ENCODE measurements at places on chromosomes 6 and 20. TPM values are rescaled to one million over a fixed set of nuclear protein-coding genes. Genes with fewer than 3 reads are reported as not detected.

The FIG4 gene
- 23.3 TPM for total RNA-seq

- DNase-seq = no peak
Measured at GRCh38 chr6:167910007-167910406, 83.3 kb downstream of the AFDN start.

- DNase-seq = no peak
Measured at GRCh38 chr20:4962241-4962855, 39.0 kb downstream of the SLC23A2 start.

DNA sequence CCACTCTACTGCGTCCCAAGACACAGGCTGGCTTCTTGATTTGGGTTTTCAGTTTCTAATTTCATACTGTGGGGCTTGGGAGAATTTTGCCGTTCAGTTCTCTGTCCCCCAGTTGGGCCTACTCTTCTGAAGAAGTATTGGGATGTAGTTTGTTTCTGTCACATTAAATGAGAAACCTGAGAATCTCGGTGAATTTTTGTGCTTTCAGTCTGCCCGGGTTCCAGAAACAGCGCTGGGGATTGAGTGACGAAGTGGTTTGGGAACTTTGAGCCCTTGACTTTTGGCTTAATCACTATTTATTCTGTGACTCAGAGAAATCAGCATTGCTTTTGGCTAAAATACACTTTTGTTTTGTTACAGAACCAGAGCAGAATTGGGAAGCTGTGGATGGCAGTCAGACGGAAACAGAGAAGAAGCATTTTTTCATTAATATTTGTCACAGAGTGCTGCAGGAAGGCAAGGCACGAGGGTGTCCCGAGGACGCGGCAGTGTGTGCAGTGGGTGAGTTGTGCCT lies 74.0 kb downstream of the IGF2R start:
- DNase-seq = no peak
